PC-3 (cell line): ENCODE measurements at places on chromosomes 11 and 22. TPM values are rescaled to one million over a fixed set of nuclear protein-coding genes. Genes with fewer than 3 reads are reported as not detected.

Gene SLC15A3
- total RNA-seq, result not detected in 2 replicates

Gene TTC12
- total RNA-seq, result 13.1 and 20.9 TPM in 2 replicates

Gene KCNA4
- not detected in 2 replicates for total RNA-seq

Gene CSF2RB
- 0.12 TPM in 1 of 2 replicates, not detected in the other for total RNA-seq

Gene CNTF
- 1.6 and 2.8 TPM in 2 replicates for total RNA-seq

Gene HBE1
- total RNA-seq, result 0.35 and 0.62 TPM in 2 replicates

Gene ZNF214
- 0.58 and 1.4 TPM in 2 replicates for total RNA-seq

Gene ADM2
- 0.98 and 1.8 TPM in 2 replicates for total RNA-seq

Gene ZNF195
- total RNA-seq, result 45.8 and 47.9 TPM in 2 replicates

DNA sequence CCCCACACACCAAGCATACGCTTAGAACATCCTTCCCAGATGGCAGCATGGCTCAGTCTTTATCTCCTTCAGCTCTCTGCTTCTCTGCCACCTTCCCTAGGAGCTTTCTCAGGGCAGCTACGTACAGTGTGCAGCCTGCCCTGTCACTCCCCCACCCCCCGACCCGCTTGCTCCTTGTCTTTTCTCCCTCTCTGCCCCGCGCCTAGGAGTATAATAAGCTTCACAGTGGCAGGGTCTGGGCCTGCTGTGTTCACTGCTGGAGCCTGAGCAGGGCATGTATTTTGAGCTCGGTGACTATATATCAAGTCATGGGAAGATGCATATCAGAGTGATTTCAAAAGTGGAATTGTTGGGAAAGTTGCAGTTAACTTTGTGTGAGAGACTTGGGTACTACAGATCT, 55.8 kb upstream of the ADSL start:
- no peaks in the 10 kb centered on the region for H3K27me3 ChIP-seq
- H3K36me3 ChIP-seq, result peaks cover 8% of the 10 kb centered on the region; the same call in 1 of the 2 replicates
- DNase-seq, result no peak
- peaks cover 3% of the 10 kb centered on the region for H3K4me1 ChIP-seq

GRCh38 chr22:36891646-36892045, 21.8 kb upstream of the CSF2RB start:
- peaks cover 16% of the 10 kb centered on the region; the same call in 1 of the 2 replicates for H3K27me3 ChIP-seq
- no peak overlapping the region for H3K27ac ChIP-seq
- no peaks in the 10 kb centered on the region for H3K36me3 ChIP-seq
- no peaks in the 10 kb centered on the region for H3K4me1 ChIP-seq
- H3K4me3 ChIP-seq, result no peak overlapping the region
- DNase-seq, result no peak

DNA sequence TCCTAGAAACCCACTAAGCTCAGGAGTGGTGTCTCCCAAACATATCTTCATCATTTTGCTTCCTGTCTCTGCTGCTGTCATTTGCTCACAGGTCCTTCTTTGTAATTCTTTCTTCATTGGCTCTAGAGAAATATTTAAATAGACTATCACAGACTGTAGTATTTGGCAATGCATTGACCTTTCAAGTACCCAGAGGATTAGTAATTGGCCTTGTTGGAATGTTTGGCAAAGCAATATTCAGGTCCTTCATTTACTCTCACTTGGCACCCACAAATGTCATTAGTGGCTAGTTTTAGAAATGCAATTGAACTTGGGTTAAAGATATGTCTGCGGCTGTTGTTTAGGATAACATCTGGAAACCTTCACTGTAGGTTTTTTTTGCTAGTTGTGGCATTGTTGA, 11.6 kb downstream of the OR4C5 start:
- H3K27ac ChIP-seq, result no peak overlapping the region
- DNase-seq, result no peak
- H3K4me3 ChIP-seq, result no peak overlapping the region
- H3K4me1 ChIP-seq, result no peaks in the 10 kb centered on the region
- H3K36me3 ChIP-seq, result no peaks in the 10 kb centered on the region

DNA sequence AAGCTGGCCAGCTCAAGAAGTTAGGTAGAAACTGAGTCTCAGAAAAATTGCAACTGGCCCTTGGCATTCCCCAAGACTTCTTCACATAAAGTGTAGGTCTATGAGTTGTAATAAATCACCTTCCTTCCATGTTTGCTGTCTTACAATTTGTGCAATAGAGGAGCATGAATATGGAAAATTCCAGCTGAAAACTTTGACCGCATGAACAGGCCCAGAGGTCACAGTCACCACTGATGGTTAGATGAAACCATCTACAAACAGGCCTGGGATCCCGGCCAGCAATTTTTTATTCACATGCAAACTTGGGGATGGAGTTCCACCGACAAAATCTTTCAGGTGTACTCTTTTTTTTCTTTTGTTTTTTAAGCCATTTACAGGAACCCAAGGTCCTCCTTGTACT, 88.1 kb downstream of the SERGEF start:
- no peaks in the 10 kb centered on the region for H3K27me3 ChIP-seq
- H3K4me1 ChIP-seq, result no peaks in the 10 kb centered on the region
- H3K27ac ChIP-seq, result no peak overlapping the region
- no peaks in the 10 kb centered on the region for H3K36me3 ChIP-seq
- DNase-seq, result no peak

- peaks cover 16% of the 10 kb centered on the region; the same call in 1 of the 2 replicates for H3K36me3 ChIP-seq
- no peak for DNase-seq
- no peaks in the 10 kb centered on the region for H3K27me3 ChIP-seq
- H3K4me3 ChIP-seq, result no peak overlapping the region
- no peaks in the 10 kb centered on the region for H3K4me1 ChIP-seq
Observed at GRCh38 chr22:49793296-49793695, 34.4 kb downstream of the BRD1 start.

GRCh38 chr11:128058580-128059208, 528.7 kb downstream of the ETS1 start:
- peaks cover 6% of the 10 kb centered on the region for H3K4me1 ChIP-seq
- no peak overlapping the region for H3K27ac ChIP-seq
- no peaks in the 10 kb centered on the region for H3K36me3 ChIP-seq
- H3K4me3 ChIP-seq, result no peak overlapping the region

DNA sequence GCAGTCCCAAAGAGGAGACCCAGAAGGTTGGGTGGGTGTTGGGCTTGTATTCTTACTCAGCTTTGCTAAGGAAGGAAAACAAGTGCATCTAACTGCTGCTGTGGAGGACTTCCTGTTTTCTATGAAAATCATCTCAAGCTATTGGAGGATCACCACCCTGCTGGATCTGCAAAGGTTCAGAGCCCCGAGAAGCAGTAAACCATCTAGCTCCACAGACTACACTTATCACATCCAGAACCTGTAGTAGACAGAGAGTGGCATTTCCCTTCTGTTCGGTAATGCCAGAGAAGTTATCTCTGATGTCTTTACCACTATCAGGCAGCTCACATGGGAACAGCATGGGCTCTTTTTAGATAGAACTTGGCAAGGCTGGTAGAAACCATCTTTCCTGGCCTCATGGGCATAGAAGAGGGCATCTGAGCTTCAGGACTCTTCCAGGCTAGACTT, 21.7 kb downstream of the KCNJ1 start:
- no peak overlapping the region for H3K4me3 ChIP-seq
- peaks cover 16% of the 10 kb centered on the region; the same call in 1 of the 2 replicates for H3K27me3 ChIP-seq
- no peak for DNase-seq
- H3K36me3 ChIP-seq, result no peaks in the 10 kb centered on the region
- H3K4me1 ChIP-seq, result peaks cover 5% of the 10 kb centered on the region

- H3K27ac ChIP-seq, result peak overlapping the region; percentile 64
- no peak overlapping the region for H3K4me3 ChIP-seq
- no peaks in the 10 kb centered on the region for H3K27me3 ChIP-seq
- H3K4me1 ChIP-seq, result peaks cover 18% of the 10 kb centered on the region
- no peak for DNase-seq
Observed at GRCh38 chr11:130478881-130479280, 30.4 kb downstream of the ADAMTS15 start.

DNA sequence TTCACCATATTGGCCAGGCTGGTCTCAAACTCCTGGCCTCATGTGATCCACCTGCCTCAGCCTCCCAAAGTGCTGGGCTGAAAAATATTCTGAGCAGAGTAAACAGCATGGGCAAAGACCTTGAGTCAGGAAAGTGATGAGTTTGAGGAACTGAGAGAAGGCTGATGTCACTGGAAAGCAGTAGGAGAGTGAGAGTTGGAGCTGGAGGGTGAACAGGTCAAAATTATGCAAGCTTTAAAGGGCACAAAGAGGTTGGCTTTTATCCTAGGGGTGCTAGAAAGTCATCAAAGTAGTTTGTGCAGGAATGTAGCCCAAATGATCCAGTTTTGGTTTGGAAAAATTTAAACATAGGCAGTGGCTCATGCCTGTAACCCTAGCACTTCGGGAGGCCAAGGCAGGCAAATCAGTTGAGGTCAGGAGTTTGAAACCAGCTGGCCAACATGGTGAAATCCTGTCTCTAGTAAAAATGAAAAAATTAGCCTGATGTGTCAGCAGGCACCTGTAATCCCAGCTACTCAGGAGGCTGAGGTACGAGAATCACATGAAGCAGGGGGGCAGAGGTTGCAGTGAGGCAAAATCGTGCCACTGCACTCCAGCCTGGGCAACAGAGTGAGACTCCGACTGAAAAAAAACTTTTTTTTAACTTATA, 44.7 kb upstream of the CXCR5 start:
- H3K27me3 ChIP-seq, result no peaks in the 10 kb centered on the region
- no peak for DNase-seq
- no peaks in the 10 kb centered on the region for H3K36me3 ChIP-seq
- H3K4me3 ChIP-seq, result no peak overlapping the region

- H3K4me3 ChIP-seq, result peak overlapping the region; percentile 66
- H3K27me3 ChIP-seq, result no peaks in the 10 kb centered on the region
- DNase-seq, result peak; percentile 35
- H3K4me1 ChIP-seq, result peaks cover 28% of the 10 kb centered on the region
- H3K27ac ChIP-seq, result no peak overlapping the region
Observed at GRCh38 chr11:75430714-75431532, 2.1 kb downstream of the KLHL35 start.

- H3K4me3 ChIP-seq, result no peak overlapping the region
- DNase-seq, result no peak
- H3K27me3 ChIP-seq, result no peaks in the 10 kb centered on the region
- no peaks in the 10 kb centered on the region for H3K4me1 ChIP-seq
- H3K36me3 ChIP-seq, result no peaks in the 10 kb centered on the region
Observed at GRCh38 chr22:48751539-48752437, 1075.9 kb downstream of the BRD1 start.

DNA sequence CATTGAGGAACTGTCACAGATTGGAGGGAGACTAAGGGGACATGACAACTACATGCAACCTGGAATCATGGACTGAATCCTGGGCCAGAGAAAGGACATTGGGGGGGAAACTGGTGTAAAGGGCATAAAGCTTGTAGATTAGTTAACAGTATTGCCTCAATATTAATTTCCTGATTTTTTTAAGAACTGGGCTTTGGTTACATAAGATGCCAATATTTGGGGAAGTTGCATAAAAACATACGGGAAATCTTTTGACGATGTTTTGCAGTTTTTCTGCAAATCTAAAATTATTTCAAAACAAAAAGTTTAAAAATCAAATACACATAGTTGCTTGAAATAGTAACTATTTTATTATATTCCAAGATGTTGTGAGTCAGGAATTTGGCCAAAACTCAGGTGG, 2.9 kb upstream of the FOLR3 start:
- H3K4me3 ChIP-seq, result no peak overlapping the region
- no peaks in the 10 kb centered on the region for H3K36me3 ChIP-seq
- no peak overlapping the region for H3K27ac ChIP-seq
- no peaks in the 10 kb centered on the region for H3K4me1 ChIP-seq
- no peaks in the 10 kb centered on the region for H3K27me3 ChIP-seq
- no peak for DNase-seq

GRCh38 chr11:116867619-116868018, 30.2 kb upstream of the APOA1 start:
- peaks cover 19% of the 10 kb centered on the region for H3K4me1 ChIP-seq
- peaks cover 19% of the 10 kb centered on the region for H3K36me3 ChIP-seq

DNA sequence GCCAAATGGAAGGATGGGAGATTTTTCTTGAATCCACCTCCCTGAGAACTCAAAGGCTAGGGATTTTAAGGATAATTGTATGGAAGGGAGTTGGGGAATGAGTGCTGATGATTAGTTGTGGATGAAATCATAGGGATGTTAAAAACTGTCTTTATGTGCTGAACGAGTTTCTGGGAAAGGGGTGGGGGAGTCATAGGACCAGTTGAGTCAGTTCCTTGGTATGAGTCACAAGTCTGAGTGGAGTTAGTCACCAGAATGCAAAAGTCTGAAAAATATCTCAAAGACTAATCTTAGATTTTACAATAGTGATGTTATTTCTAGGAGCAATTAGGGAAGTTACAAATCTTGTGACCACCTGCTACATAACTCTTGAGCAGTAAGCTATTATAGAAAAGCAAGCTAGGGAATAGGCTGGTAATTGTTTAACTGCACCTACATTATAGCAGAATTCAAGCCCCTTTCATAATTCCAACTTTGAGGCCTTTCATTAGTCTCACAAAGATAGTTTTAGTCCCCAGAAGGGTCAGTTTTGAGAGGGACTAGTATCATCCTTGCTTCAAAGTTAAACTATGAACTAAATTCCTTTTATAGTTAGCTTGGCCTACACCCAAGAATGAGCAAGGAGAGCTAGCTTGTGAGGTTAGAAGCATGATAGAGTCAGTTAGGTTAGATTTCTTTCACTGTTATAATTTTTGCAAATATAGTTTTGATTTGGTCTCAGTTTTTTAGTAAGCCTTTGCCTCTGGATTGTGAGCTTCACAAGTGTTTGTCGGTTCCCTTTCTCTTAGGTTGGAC, 668.0 kb downstream of the ETS1 start:
- DNase-seq, result peak; percentile 63
- H3K4me1 ChIP-seq, result no peaks in the 10 kb centered on the region; the same call in 1 of the 2 replicates
- H3K27ac ChIP-seq, result peak overlapping the region; percentile 24
- H3K27me3 ChIP-seq, result 0 out of 2 replicates have a peak, but pooled peaks cover 2% of the 10 kb centered on the region
- no peaks in the 10 kb centered on the region for H3K36me3 ChIP-seq

DNA sequence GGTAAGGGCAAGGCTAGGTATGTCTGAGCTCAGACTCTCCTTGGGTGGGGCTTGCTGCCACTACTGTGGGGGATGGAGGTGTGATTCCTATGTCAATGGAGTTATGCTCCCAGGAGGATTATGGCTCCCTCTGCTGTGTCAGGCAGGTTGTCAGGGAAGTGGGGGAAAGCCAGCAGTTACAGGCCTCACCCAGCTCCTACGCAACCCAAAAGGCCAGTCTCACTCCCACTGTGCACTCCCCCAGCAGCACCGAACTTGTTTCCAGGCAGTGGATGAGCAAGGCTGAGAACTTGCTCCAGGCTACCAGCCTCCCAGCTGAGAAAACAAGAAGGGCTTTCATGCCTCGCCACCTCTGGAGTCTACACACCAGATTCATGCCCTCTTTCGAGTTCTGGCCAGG, 18.2 kb downstream of the C11orf91 start:
- peaks cover 11% of the 10 kb centered on the region for H3K4me1 ChIP-seq
- peak; percentile 57 for DNase-seq
- H3K4me3 ChIP-seq, result no peak overlapping the region
